ENCODE measurements at places on chromosomes 6 and 20.

DNA sequence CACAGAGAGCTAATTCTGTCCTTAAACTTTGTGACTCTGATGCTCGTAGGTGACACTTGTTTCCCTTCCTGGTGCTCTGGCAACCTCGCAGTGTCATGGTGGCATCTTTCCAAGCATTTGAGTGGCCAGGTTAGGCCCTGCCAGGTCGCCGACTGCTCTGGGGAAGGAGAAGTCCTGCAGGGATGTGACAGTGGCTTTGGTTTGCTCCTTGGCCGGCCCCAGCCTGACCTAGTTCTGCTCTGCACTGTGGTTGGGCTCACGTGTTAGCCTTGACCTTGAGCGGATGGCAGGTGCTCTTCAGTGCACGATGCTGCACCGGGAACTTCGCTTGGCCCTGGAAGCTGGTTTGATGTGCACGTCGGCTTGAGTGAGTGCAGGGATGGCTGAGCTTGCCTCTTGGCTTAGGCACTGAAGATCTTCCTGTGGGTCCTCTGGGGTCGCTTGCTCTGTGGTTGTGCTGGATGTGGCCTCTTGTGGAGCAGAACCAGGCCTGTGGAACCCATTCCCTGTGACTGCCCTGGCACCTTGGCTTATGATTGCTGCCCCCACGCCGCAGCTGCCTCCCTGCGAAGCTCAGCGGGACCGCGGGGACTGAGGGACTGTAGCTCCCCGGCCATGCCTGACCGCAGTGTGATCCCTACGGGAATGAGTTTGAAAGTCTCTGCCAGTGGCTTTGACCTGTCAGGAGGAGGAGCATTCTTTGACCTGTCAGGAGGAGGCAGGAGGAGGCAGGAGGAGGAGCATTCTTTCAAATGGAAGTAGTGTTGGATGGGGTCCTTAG is 8.7 kb downstream of the OSBPL2 start:
- peak; percentile 67 for DNase-seq

DNA sequence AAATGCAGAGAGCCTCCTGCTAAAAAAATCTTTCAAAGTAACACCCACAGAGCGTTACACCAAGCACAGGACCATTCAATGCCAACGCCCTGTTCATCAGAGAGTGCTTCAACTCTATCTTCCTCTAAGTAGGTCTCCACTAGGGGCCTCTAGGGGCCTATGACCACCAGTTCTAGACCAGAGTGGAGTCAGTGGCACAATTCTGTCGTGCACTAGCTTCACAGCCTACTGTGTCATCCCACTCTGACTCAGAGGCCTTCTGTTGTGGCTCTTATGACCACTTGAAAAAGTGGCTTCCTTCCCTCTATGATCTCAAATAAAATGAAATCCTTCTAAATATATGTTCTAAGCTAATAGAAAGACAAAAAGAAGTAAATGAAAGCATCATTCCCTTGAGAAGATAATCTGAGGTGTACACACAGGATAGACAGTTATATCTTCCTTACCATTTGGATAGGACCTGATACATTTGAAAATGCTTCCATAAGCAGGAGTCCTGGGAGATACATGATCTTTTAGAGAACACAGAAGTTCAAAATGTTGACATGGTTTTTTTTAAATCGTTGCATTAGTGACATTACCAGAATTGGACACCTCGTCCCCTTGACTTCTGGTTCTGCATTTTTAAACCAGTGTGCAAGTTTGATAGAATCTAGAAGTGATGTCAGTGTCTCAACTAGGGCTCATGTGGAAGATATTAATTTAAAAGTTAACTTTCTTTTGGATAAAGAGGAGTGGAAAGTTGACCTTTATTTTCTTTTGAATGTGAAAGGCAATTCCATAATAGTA is 151.9 kb downstream of the SH3BGRL2 start:
- DNase-seq, result no peak

DNA sequence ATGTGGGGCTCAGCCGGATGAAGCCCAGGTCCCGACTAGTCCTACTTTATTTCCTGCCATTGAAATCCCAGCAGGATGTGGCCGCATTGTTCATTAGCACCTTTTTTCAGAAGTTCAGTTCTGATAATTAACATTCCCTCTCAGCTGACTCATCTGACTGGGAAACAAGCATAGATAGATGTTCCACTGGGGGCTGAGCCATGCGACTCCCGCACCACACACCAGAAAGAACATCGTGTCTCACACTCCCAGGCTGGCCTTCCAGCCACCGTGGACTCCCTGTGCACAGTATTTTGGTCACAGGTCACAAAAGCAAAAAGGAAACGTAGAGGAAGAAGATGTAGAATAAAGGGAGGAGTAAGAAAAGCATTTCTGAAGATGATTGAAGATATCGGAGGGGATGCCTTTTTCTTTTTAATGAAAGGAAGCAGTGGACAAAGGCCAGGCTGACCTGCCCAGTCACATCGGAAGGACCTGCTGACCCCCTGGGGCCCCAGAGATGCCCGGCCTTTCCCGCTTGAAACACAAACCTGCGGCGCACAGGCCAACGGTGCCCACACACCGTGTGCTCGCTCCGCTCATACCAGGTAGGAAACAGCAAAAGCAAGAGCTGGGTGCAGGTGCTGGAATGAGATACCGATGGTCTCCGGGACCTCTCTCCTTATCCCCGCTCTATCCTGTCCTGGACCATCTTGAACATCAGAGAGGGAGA is 11.8 kb downstream of the RPS6KA2 start:
- DNase-seq, result no peak

- DNase-seq, result no peak
Observed at GRCh38 chr20:62376112-62377063, 9.3 kb upstream of the LAMA5 start.

DNA sequence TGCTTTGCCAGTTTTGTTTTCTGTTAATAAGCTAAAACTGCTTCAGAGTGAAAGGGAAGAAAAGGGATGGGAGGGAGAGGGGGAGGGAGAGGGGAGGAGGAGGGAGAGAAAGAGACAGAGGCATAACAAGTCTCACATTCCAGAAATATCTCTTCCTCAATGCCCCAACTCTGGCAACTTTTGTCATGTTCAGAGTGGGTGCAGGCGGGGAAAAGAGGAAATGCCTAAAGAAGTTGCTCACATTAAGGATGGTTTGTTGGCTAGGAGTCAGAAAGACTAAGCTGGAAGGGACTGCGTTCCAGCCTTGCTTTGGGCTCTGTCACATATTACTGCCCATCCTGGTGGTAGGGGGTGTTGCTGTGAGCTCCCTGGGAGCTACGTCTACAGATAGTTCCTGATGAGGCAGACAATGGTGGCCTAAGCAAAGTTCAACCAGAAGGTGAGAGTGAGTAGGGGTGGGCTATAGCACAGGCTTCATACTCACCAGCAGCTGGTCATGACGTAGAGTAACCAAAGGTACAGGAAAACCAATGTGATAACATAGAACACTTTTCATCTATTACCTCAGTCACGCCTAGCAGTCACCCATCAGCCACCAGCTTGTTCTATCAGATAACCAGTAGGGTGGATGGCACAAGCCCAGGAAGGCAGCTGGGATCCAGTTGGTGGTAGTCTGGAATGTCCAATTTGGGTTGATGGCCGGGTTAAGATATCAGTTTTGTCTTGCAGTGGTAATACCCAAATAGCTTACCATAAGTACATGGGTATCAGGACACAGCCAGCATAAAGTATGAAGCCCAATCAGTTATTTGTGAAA is 2.1 kb downstream of the TSPYL4 start:
- DNase-seq, result no peak

- no peak for DNase-seq
Observed at GRCh38 chr6:28969129-28969528, 36.0 kb downstream of the ZNF311 start.

- DNase-seq, result no peak
Observed at GRCh38 chr6:89436226-89436625, 3.3 kb downstream of the ANKRD6 start.

DNA sequence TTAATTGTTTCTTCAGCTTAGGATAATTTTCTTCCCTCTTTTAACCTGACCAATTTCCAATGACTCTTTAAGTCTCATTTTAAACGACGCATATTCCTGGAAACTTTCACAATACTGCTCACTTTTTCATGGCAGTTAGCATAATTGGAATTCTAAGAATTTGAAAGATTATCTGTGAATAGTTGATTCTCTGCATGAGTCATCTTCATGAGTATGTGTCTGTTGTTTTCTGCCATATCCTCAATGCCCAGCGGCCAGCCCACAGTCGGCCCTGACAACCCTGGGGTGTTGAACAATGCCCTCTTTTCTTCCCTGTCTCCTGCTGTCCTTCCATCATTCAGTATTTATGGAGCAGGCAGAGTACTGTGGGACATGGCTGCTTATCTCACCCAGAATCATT is 554.2 kb downstream of the CDH26 start:
- no peak for DNase-seq
